ENCODE measurements at places on chromosomes 1 and 21.

- no peak for DNase-seq
Measured at GRCh38 chr1:70143048-70143659, 62.2 kb downstream of the LRRC40 start.

DNA sequence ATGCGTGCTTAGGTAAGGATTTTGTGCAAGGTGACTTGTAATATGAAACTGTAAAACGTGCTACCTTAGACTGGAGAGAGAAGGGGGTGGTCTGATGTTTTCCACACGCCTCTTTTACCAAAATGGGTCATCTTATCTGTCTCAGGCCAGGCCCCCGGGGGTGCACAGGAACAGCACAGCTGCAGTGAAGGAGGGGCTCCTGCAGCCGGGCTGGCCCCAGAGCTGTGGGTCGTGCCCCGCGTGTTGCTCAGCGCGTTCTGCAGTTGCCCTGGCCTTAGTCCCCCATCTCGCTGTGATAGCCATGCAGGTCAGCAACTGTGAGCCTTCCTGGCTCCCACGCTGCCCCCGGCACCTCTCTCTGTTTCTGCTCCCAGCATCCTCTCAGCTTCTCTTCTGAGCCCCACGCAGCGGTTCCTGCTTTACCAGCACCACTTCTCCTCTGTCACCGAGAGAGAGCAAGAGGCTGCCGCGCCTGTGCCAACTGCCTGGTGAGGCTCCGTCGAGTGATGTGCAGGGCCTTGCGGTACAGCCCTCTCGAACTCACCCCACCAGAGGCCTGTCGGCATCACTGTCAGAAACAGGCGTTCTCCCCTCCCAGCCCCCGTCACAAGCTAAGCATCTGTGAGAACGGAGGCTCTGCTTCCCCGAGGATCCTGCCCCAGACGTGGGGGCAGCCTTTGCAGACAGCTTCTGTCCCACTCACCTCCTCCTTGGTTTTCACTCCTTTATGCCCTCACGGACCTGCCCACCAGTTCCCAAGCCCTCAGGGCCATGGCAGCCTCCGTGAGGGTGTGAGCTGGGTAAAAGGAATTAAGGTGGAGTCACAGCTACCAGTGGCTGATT is 73.3 kb downstream of the ADARB1 start:
- no peak for DNase-seq

DNA sequence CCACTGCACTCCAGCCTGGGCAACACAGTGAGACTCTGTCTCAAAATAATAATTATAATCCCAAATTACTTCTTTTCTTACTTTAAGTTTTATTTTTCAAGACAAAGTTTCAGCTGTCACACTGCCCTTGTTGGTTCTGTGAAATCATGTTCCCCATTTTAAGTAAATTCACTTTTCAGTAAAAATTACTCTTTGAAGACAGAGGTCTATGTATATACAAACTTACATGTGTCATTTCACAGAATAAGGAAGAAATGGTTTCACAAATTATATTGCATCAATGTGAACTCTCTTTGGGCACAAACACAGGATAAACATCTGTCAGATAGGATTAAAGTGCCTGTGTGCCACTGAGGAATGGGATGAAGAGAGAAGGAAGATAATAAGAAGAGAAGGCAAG is 33.1 kb upstream of the ETS2 start:
- no peak for DNase-seq

GRCh38 chr1:21875621-21876063 is 61.5 kb downstream of the HSPG2 start:
- DNase-seq, result no peak

DNA sequence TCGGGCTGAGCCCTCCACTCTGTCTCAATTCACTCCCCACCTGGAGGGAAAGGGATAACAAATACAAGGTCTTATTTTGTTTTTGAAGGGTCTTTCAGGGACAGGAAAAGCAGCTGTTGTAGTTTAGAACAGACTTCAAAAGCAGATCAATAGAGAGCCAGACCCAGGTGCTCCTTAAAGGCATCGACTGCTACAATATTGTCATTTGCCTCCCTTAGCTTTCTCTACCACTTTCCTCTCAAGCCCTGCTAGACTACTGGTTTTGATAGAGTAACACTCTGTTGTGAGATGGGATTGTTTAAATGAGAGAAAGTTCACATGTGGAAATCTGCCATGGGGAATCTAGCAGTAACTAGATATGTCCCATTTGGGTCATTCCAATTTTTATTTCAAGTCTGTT is 24.0 kb downstream of the RGS7 start:
- DNase-seq, result no peak

GRCh38 chr1:180542838-180543145 is 16.0 kb upstream of the OVAAL start:
- DNase-seq, result no peak

- DNase-seq, result no peak
Measured at GRCh38 chr1:214830941-214831340, 227.9 kb downstream of the CENPF start.

DNA sequence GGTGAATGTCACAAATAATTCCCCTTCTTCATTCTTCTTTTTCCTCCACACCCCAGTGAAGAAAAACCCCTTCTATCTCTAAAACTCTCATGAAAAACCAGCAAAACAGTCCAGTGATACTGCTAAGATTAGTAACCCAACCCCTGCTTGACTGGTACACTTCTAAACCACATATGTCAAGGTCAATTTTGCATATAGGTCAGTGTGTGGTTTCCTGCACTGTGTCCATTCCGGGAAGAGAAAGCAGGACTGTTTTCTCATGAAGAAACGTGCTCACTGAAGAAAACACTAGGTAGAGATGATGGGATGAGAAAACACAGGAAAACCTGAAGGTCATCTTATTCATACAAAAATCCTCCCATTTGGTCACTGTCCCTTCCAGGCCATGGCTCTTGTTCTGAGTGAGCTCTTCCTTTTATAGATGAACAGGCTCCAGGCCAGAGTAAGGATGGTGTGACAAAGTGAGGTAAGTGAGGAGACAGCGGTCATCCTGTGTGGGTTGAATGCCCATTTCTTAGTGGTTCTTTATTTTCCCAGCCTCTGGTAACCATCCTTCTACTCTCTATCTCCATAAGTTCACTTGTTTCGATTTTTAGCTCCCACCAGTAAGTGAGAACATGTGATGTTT is 122.7 kb downstream of the FASLG start:
- no peak for DNase-seq

- no peak for DNase-seq
Measured at GRCh38 chr1:99131546-99131945, 126.9 kb upstream of the PLPPR5 start.

- DNase-seq, result no peak
Measured at GRCh38 chr21:36466061-36466511, 13.8 kb downstream of the CLDN14 start.

DNA sequence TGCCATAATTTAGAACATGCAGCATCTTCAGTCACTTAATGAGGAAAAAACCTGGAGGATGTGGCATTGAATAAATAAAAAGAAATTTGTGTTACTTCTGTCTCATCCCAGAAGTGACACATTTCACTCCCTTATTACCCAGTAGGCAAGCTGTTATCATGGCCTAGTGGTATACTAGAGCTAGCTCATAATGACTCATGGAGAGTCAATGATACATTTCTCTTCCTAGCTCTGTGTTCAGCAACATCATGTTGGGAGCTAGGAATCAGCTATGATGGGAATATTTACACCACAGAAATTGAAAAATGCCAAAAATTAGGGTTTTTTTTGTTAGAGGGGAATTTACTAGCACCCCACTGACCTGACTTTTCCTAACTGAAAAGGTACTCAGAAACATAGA is 182.7 kb downstream of the HMCN1 start:
- DNase-seq, result no peak

- DNase-seq, result no peak
Measured at GRCh38 chr1:84089465-84089864, 54.6 kb upstream of the PRKACB start.

DNA sequence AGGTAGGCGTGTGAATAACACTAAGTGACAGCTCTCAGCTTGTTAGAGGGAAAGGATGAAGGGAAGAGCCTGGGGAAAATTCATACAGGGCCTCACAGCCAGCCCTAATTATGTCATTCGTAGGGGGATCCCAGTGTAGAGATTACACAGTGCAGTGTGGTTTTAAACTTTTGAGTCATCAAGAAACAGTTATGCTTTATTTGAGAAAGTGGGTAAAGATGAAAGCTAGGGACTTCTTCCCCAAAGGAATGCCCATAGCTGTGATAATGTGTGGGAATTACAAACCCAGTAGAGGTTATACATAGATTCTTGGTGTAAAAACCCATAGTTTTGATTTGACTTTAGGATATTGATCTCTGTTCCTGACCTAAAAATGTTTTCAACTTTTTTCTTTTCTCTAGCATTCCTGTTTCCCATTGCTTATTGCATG is 1.9 kb downstream of the TTF2 start:
- no peak for DNase-seq

- DNase-seq, result peak; percentile 9
Measured at GRCh38 chr1:39919545-39919944, 17.8 kb upstream of the MYCL start.

DNA sequence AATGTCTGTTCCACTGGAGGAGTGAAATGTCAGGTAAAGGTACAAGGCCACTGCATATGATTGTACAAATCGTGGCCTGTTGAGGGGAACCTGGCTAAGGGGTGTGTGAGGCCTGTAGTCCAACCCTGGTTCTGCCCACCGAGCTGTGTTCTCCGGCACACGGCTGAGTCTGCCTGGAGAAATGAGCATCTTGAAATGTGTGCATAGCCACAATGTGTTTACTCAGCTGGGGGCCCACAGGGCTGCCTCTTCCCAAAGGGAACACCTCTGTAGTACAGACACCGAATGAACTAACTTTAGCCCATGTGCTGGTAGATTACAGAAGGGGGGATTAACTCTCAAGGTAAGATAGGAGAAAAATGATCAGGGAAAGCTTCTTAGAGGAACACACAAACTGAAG is 30.2 kb downstream of the AK4 start:
- no peak for DNase-seq

GRCh38 chr1:78408192-78408591 is 82.6 kb upstream of the PTGFR start:
- DNase-seq, result no peak

GRCh38 chr1:228372183-228373003 is 34.2 kb downstream of the TRIM11 start:
- no peak for DNase-seq

DNA sequence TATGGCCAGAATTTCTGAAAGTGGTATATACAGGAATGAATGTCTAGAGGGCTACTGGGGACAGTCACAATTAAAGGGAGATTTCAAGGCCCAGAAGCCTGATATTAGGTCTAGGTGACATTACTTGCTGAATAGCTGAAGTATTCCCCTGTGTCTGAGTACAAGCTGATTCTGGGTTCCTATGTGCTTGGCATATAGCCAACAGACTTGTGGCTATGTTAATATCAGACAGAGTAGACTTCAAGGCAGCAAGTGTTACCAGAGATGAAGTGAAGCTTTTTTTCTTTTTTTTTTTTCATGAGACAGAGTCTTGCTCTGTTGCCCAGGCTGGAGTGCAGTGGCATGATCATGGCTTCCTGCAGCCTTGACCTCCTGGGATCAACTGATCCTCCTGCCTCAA is 8.3 kb downstream of the TTC4 start:
- no peak for DNase-seq

GRCh38 chr1:3680488-3681230 is 28.3 kb downstream of the TP73 start:
- DNase-seq, result no peak

- DNase-seq, result no peak
Measured at GRCh38 chr1:218804014-218804785, 369.5 kb upstream of the LYPLAL1 start.
